ENCODE measurements at places on chromosomes 11 and 22.

DNA sequence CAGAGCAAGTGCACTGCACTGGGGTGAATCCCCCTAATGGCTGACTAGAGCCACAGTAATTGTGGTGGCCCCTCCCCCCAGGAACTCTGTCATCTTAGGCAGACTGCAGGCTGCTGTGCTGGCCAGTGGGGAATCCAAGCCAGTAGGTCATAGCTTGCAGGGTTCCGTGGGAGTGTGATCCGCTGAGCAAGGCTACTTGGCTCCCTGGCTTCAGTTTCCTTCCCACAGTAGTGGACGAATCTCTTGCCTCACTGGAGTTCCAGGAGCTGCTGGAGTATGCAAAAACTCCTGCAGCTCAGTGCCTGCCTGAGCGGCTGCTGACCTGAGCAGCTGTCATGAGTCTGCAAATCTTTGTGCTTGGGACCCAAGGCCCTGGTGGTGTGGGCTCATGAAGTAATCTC is 13.2 kb downstream of the OOSP3 start:
- peak; percentile 10 for DNase-seq
- peaks cover 5% of the 10 kb centered on the region for H3K4me1 ChIP-seq

- DNase-seq, result no peak
- H3K4me3 ChIP-seq, result no peak overlapping the region
- H3K36me3 ChIP-seq, result no peaks in the 10 kb centered on the region
- no peaks in the 10 kb centered on the region for H3K4me1 ChIP-seq
- H3K27ac ChIP-seq, result no peak overlapping the region
- H3K27me3 ChIP-seq, result no peaks in the 10 kb centered on the region
Measured at GRCh38 chr11:92453055-92453454, 228.4 kb downstream of the FAT3 start.

DNA sequence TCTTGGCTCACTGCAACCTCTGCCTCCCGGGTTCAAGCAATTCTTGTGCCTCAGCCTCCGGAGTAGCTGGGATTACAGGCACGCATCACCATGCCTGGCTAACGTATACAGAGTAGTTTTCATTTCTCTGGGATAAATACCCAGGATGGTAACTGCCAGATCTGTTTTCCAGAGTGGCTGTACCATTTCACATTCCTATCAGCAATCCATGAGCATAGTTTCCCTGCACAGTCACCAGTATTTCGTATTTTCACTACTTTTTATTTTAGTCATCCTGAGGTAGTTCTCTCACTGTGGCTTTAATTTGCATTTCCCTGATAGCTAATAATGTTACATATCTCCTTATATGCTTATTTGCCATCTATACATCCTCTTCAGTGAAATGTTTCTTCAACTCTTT is 11.0 kb upstream of the SCARF2 start:
- no peak overlapping the region for H3K4me3 ChIP-seq
- H3K4me1 ChIP-seq, result no peaks in the 10 kb centered on the region
- peaks cover 6% of the 10 kb centered on the region for H3K36me3 ChIP-seq
- no peaks in the 10 kb centered on the region for H3K27me3 ChIP-seq
- no peak for DNase-seq

DNA sequence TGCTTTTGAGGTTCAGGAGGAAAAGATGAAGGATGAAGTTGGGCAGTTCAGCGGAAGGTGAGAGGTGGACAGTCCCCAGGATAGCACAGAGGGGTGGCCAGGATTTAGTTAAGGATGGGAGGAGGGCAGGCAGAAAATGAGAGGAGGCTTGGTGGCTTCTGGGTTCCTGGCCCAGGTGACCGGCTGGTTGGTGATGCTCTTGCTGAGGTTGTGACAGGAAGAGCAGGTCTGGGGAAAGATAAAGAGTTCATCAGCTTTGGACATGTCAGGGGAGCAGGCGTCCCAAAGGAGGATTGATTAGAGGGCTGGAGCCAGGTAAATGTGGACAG is 27.6 kb upstream of the P2RY2 start:
- no peak for DNase-seq
- no peak overlapping the region for H3K4me3 ChIP-seq
- no peaks in the 10 kb centered on the region for H3K4me1 ChIP-seq
- no peak overlapping the region for H3K27ac ChIP-seq
- no peaks in the 10 kb centered on the region for H3K36me3 ChIP-seq

GRCh38 chr11:118912742-118913410 is 12.8 kb downstream of the BCL9L start:
- no peak overlapping the region for H3K4me3 ChIP-seq
- peak overlapping the region; percentile 70 for H3K27ac ChIP-seq
- H3K36me3 ChIP-seq, result no peaks in the 10 kb centered on the region
- no peak for DNase-seq

DNA sequence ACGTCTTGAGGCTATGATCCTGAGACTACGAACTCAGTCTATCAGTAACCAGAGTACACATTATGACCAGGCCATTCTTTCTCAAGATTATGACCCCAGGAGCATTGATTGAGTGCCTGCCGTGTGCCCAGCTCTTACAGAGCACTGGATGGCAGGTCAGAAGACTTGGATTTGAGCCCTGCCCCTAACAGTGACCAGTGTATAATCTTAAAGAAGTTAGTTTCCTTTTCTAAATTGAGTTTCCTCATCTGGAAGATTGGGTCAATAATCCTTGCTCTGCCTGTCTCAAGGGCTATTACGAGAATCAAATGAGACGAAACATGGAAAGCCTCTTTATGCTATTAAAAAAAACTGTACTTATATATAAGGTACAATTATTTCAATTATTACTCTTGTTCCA is 38.2 kb downstream of the SLCO2B1 start:
- H3K36me3 ChIP-seq, result peaks cover 5% of the 10 kb centered on the region
- H3K27ac ChIP-seq, result no peak overlapping the region
- H3K4me3 ChIP-seq, result no peak overlapping the region
- peaks cover 46% of the 10 kb centered on the region for H3K4me1 ChIP-seq
- H3K27me3 ChIP-seq, result peaks cover 14% of the 10 kb centered on the region

- H3K36me3 ChIP-seq, result peaks cover 4% of the 10 kb centered on the region
- peaks cover 3% of the 10 kb centered on the region for H3K27me3 ChIP-seq
- no peak overlapping the region for H3K27ac ChIP-seq
- no peaks in the 10 kb centered on the region for H3K4me1 ChIP-seq
- no peak overlapping the region for H3K4me3 ChIP-seq
- no peak for DNase-seq
Measured at GRCh38 chr22:36937319-36938027, 24.0 kb downstream of the CSF2RB start.

DNA sequence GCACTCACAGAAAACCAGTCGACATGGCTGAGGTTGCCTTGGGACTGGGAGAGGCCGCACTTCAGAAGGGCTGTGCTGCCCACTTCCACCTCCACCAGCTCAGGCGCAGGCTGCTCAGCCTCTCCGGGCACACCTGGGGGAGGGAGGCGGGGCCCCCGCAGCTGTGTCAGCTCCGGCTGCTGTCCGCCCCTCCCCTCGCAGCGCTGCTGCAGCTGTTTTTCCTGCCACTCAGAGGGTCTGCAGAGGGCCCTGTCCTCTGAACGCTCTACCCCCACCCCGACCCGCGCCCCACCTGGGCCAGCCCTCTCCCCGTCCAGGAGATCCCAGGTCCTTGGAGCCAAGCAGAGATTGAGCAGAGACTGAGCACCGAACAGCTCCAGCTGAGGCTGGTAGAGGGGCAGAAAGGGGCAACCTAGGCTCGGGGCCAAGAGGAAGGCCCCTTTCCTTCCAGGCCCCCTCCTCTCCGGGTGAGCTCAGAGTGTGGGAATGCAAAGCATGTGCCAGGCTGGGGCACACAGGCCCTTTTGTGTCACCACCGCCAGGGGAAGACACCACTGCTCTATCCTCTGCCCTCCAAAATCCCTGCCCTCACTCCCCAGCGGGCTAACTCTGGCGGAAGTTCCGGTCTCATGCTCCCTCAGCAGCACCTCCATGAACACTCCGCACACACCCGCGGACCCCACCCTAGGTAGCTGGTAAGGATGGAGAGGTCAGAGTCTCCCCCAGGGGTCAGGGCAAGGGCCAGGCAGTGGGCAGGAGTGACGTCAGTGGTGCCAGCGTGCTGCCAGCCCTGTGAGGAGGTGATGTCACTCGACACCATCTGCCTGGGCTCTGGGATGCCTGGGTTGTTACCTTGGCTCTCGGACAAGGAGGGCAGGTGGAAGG is 1.6 kb downstream of the MCAM start:
- no peak overlapping the region for H3K27ac ChIP-seq
- H3K4me3 ChIP-seq, result peak overlapping the region; percentile 51
- peaks cover 11% of the 10 kb centered on the region for H3K27me3 ChIP-seq
- H3K36me3 ChIP-seq, result peaks cover 7% of the 10 kb centered on the region
- peaks cover 21% of the 10 kb centered on the region for H3K4me1 ChIP-seq
- no peak for DNase-seq

DNA sequence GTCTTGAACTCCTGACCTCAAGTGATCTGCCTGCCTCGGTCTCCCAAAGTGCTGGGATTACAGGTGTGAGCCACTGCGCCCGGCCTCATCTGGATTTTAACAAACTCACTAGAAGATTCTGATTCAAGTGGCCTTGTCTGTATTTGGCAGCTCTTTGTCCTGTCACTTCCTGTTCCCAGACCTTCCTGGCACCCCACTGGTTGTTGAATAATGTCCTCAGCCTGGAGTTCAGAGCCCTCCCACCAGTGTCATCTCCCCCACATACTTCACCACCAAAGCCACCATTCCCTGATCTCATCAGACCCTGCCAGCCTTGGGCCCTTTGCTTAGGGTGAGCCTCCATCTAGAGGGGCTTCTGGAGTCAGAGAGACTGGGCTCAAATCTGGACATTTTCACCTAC is 3.3 kb downstream of the PELI3 start:
- H3K4me1 ChIP-seq, result peaks cover 9% of the 10 kb centered on the region
- DNase-seq, result no peak
- H3K27ac ChIP-seq, result peak overlapping the region; percentile 25
- H3K36me3 ChIP-seq, result peaks cover 3% of the 10 kb centered on the region

DNA sequence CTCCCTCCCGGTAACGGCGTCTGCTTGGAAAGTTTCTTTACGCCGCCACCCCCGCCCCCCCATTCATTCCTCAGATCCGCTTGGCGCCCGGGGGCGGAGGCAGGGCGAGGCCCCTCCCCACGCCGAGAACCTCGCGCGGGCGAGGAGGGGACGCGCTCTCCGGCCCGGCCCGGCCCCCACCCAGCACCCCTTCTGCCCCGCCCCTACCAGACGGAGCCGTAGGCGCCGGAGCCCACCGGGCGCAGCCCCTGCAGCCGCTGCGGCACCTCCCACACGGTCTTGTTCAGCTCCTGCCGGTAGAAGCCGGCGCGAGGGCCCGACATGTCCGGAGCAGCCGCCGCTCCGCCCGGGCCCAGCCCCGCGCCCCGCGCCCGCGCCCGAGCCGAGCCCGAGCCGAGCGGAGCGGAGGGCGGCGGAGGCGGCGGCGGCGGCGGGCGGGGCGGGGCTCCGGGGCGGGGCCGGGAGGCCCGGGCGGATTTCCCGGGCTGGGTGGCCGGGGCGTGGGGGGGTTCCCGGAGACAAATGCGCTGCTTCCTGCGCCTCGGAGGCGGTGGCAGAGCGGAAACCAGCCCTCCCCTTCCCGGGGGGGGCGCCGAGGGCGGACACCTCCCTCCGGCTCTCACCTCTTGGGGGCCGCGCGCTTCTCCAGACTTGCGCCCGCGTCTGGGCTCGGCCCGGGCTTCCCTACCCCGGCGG is at the start of gene MAPK11:
Gene MAPK11 (minus strand): TSS at position 411 of the 696 bp plus-strand sequence. CDS start 88 bp downstream, at position 323.
- H3K4me1 ChIP-seq, result peaks cover 2% of the 10 kb centered on the region
- H3K27me3 ChIP-seq, result peaks cover 6% of the 10 kb centered on the region
- peaks cover 3% of the 10 kb centered on the region for H3K36me3 ChIP-seq
- H3K27ac ChIP-seq, result peak within 1 kb of the TSS; percentile 64

DNA sequence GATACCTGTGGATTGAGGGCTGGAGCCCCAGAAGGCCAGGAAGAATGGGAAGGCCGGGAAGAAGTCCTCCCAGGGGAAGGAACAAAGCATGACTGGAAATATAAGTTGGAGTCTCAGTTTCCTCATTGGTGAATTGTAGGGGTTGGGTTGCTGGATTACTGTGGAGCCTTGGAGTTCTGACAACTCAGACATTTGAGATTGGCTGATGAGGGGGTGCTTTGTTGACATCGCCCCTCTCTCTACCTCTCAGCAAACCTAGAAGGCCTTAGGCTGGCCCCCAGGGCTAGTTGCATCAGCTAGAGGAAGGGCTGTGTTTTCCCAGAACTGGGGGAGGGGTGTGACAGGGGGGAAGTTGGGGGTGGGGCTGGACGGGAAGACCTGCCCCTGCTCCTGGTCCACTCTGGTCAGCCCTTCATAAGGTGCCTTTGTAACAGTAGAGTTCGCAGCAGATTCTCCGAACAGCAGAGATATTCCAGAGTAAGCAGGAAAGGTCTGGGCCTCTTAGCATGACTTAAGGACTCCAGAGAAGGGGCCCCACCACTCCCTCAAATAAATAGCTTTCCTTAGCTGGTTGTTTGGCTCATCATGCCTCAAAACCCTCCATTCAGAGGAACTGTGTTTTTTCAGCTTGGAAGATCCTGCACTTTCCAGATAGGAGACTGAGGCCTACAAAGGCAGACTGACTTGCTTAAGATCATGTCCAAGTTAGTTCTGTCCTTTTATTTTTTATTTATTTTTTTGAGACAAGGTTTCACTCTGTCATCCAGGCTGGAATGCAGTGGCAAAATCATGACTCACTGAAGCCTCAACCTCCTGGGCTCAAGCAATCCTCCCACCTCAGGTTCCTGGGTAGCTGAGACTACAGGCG is 12.5 kb upstream of the THRSP start:
- no peak overlapping the region for H3K4me3 ChIP-seq
- peak overlapping the region; percentile 67 for H3K27ac ChIP-seq
- DNase-seq, result no peak
- H3K36me3 ChIP-seq, result no peaks in the 10 kb centered on the region
- peaks cover 11% of the 10 kb centered on the region for H3K4me1 ChIP-seq

GRCh38 chr22:25064894-25065560 is 112.5 kb downstream of the KIAA1671 start:
- H3K27ac ChIP-seq, result no peak overlapping the region
- H3K4me3 ChIP-seq, result no peak overlapping the region
- H3K36me3 ChIP-seq, result peaks cover 4% of the 10 kb centered on the region
- DNase-seq, result no peak
- H3K4me1 ChIP-seq, result peaks cover 34% of the 10 kb centered on the region

DNA sequence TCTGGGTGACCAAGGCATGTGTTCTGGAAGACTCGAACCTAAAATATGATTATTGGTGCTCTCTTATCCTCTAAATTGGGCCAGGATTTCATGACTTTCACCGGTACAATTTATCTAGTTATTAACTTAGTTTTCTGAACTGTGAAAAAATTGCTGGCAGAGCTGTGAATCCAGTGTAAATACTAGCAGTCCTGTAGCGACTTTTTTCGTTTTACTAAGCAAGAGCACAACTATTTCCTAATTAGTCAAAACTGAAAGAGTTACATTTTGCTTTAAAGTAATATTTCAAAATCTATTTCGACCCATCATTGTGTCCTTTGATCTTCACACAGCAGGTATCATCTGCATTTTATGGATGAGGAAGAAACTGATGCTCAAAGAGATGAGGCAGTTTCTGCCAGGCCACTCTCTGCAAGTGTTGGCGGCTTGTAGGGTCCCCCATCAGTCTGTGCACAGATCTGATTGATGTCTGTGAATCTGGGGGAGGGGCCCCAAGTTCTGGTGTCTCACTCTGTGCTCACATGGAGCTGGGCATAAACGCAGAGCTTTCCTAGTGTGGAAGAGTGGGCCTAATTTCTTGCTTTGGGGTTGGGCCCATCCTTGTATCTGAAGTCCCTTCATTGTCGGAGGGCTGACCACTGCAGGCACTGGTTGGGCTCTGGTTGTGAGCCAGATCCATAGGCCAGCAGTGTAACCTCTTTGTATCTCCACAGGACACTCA is 1.4 kb upstream of the TRMT2A start:
- H3K27me3 ChIP-seq, result peaks cover 5% of the 10 kb centered on the region
- peaks cover 16% of the 10 kb centered on the region for H3K36me3 ChIP-seq
- H3K4me1 ChIP-seq, result peaks cover 20% of the 10 kb centered on the region
- H3K27ac ChIP-seq, result no peak overlapping the region
- peak overlapping the region; percentile 94 for H3K4me3 ChIP-seq

- H3K27ac ChIP-seq, result no peak overlapping the region
- no peak for DNase-seq
- H3K4me3 ChIP-seq, result no peak overlapping the region
- peaks cover 17% of the 10 kb centered on the region for H3K4me1 ChIP-seq
- peaks cover 15% of the 10 kb centered on the region for H3K27me3 ChIP-seq
Measured at GRCh38 chr11:75246006-75246670, 5.6 kb downstream of the TPBGL start.

All from endothelial cell (in vitro differentiated cells).